ENCODE measurements at places on chromosomes 4 and X. TPM values are rescaled to one million over a fixed set of nuclear protein-coding genes. Genes with fewer than 3 reads are reported as not detected.

GRCh38 chrX:67725471-67725870 lies 181.7 kb downstream of the AR start:
- DNase-seq: no peak

- DNase-seq: no peak
Observed at GRCh38 chr4:169934794-169935429, 91.3 kb downstream of the MFAP3L start.

DNA sequence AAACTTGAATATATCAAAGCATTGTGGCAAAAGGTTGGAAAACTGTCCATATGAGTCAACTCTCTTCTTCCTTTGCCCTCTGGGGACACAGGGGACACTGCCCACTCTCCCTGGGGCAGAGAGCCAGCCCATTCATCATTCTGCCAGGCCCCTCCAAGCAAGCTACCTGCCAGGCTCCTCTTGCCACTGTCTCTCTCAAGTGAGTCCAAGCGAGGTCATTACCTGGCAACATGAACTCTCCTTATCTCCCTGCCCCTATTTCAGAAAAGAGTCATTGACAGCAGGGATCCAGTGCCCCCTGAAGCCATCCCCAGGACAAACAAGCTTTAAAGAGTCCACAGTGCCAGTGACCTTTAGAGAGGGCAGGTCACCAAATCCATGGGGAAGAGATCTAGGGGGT lies 312.7 kb upstream of the PPARGC1A start:
- DNase-seq: no peak

DNA sequence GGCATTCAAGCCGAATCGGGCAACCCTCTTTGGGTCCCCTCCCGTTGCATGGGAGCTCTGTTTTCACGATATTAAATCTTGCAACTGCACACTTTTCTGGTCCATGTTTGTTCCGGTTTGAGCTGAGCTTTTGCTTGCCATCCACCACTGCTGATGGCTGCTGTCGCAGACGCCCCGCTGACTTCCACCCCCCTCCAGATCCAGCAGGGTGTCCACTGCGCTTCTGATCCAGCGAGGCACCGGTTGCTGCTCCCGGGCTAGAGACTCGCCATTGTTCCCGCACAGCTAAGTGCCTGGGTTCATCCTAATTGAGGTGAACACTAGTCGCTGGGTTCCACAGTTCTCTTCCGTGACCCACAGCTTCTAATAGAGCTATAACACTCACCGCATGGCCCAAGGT lies 13.3 kb downstream of the ACOX3 start:
- no peak for DNase-seq

- DNase-seq: no peak
Observed at GRCh38 chr4:158857951-158858350, 89.1 kb downstream of the FNIP2 start.

DNA sequence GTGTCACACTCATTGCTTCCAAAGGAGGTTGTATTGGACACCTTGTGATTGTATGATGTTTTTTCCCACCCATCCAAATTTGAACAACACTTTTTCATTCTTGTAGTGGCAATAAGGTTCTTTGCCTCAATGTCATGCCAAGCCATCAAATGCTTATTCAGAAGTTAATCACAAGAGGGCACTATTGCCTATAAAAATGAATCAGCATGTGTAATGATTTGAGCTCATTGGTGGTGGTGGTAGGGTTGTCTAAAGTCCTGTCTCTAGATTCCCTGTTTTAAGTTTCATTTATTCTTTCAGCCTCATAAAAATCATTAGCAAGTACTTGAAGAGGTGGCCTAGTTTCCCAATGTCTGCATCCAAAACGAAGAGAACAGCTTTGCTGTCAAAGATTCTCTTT lies 37.0 kb downstream of the IRS4 start:
- peak; percentile 39 for DNase-seq

- no peak for DNase-seq
Observed at GRCh38 chr4:1975391-1975801, 33.4 kb downstream of the NELFA start.

GRCh38 chr4:1569461-1570151 lies 114.5 kb downstream of the FAM53A start:
- DNase-seq: no peak

- DNase-seq: peak; percentile 57
Observed at GRCh38 chr4:159455675-159456237, 352.9 kb downstream of the RAPGEF2 start.

- no peak for DNase-seq
Observed at GRCh38 chr4:132317923-132318322, 831.2 kb upstream of the PCDH10 start.

GRCh38 chr4:107862658-107863057 lies 37.9 kb downstream of the SGMS2 start:
- no peak for DNase-seq

- no peak for DNase-seq
Observed at GRCh38 chrX:5802391-5802790, 426.3 kb downstream of the NLGN4X start.

- DNase-seq: no peak
Observed at GRCh38 chrX:155997436-155997835, at the start of gene IL9R. TSS of gene IL9R (plus strand) at chrX:155997696. CDS start at chrX:155997760, 64 bp downstream.

- DNase-seq: no peak
Observed at GRCh38 chrX:84248226-84248625, 60.2 kb upstream of the RPS6KA6 start.

- no peak for DNase-seq
Observed at GRCh38 chr4:145058256-145058655, 39.7 kb downstream of the ANAPC10 start.

DNA sequence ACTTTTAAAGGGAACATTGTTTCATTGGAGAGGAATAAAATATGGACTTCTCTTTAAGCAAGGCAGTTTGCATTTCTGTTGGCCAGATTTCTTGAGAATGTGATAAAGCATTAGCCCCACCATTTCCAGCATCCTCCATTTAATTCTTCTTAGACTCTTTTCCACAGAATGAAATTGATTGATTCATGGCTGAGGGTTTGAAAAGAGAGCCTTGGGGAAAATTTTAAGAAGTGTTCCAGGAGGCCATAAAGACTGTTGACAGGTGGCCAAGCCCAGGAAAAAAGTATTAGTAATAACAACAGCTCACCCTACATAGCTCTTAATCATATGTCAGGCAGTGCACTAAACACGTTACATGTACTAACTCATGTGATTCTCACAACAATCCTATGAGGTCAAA lies 53.4 kb downstream of the SHROOM3 start:
- DNase-seq: no peak

GRCh38 chrX:134418317-134419113 lies 41.5 kb upstream of the HPRT1 start:
- DNase-seq: no peak

- no peak for DNase-seq
Observed at GRCh38 chrX:38558686-38559085, 2.7 kb upstream of the TSPAN7 start.

- no peak for DNase-seq
Observed at GRCh38 chr4:185090592-185090991, 52.5 kb upstream of the SLC25A4 start.

GRCh38 chr4:154305616-154306015 lies 186.0 kb downstream of the DCHS2 start:
- no peak for DNase-seq

DNA sequence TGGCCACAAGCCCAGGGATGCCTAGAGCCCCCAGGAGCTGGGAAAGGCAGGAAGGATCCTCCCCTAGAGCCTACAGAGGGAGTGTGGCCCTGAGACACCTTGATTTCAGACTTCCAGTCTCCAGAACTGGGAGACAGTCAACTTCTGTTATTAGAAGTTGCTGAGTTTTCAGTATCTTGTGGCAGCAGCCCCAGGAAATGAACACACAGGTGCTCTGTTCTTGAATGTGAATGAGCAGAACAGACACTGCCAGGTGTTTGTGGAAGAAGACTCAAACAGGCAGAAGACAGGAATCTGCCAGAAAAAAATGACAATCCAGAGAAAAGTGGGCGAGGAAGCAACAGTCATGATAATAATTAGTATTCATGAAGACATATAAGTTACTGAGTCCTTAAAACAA lies 64.5 kb upstream of the STS start:
- DNase-seq: no peak

- no peak for DNase-seq
Observed at GRCh38 chr4:175065228-175065627, 147.1 kb downstream of the ADAM29 start.

DNA sequence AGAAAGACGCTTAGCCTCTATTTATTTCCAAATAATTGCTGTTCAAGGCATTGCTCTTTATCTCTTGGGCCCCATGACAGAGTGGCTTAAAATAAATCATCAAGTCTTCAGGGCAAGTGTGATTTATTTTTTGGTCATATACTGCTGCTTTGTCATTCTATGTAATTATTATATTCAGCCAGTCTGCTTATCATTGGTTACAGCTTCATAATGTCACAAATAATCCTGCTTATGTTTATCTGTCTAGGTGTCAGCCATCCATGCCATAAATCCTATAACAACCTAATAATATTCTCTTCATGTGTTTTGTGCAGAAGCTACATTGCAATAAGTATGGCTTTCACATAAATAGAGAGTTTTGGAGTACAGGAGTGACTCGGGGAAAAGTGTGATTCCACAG lies 41.0 kb downstream of the HHIP start:
- DNase-seq: no peak

DNA sequence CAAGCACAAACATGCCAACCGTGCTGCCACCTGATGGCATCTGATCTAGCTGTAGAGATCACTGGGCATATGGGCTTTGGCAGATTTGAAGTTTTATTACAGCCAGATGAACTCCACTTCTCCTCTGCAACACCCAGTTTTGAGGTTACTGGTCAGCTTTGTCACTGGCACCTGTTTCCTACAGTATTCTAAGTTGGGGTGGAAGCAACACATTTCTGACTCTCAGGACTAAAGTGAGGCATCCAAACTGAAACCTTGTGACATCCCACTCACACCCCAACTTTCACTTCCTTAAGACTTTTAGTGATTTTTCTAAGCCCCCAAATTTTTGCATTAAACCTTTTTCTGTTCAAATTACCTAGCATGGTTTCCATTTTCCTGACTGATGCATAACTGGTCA lies 115.1 kb upstream of the PCDH18 start:
- no peak for DNase-seq

- DNase-seq: no peak
Observed at GRCh38 chr4:169253113-169253671, 17.6 kb downstream of the SH3RF1 start.

- DNase-seq: no peak
Observed at GRCh38 chr4:169854090-169854489, 96.3 kb upstream of the HPF1 start.

DNA sequence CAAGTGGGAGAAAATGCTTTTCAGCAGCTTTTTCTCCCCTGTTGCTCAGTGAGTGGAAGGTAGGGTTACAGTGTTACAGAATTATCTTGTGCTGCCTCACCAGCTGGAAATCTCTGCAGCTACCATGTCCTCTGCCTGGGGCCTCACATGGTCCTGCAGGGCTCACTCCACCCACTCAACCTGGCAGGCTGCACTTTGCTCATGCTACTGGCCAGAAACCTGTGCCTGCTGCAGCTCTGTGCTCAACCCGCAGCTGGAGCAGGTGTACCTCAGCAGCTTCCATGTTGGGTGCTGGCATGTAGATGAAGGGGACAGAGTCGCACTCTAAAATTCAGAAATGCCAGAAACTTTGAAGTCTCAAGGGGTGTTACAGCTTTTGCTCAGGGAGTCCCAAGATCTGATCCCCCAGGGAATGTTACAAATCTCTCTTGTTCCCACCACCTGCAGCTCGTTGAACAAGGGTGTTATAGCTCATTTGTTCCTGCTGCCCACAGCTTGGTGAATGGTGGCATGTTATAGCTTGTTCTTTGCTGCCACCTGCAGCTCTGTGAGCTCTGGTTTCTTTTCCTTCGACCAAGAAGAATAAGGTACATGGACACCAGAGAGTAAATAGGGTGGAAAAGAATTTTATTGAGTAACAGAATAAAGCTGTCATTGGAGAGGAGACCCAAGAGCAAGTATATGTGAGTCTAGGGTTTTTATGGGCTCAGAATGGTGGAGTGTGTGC lies 845.8 kb downstream of the TECRL start:
- DNase-seq: peak; percentile 23

GRCh38 chrX:150503898-150504219 lies 64.6 kb upstream of the MTM1 start:
- no peak for DNase-seq

DNA sequence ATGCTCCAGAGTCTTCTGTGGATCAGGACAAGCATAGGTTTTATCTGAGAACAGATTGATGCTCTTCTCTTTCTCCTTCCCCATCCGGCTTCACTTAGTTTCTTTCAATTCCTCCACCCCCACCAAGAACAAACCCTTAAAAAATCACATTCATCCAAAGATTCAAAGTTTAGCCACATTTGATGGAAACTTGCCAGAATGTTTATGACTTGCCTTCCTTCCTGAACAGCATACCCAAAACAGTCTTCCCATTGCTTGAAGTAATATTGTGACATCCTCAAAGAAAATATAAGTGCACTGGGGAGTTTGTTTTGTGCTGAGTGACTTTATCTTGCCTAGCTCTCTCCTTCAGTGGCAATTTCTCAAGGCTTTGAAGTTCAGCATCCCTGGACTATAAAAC lies 83.0 kb downstream of the MAGEB17 start:
- no peak for DNase-seq

- peak; percentile 72 for DNase-seq
Observed at GRCh38 chr4:88341227-88342192, 37.1 kb upstream of the HERC6 start.

GRCh38 chr4:99647071-99647470 lies 10.6 kb downstream of the C4orf54 start:
- DNase-seq: no peak

- DNase-seq: no peak
Observed at GRCh38 chr4:132565542-132565941, 583.6 kb upstream of the PCDH10 start.

GRCh38 chr4:48669086-48669485 lies 111.0 kb downstream of the FRYL start:
- DNase-seq: no peak

SLC10A4 gene
- 0.39 TPM for total RNA-seq

SH3BGRL gene
- 120 TPM for total RNA-seq

SPANXN3 gene
- not detected for total RNA-seq

TMEM47 gene
- total RNA-seq: 43.7 TPM

PNMA6E gene
- total RNA-seq: 0.06 TPM

EGFL6 gene
- not detected for total RNA-seq

TEX13D gene
- not detected for total RNA-seq

JCHAIN gene
- not detected for total RNA-seq

GAGE12J gene
- total RNA-seq: not detected

CNGA1 gene
- total RNA-seq: not detected

ADH1B gene
- not detected for total RNA-seq

Data from cardiac muscle cell (in vitro differentiated cells and primary cell).